CD8-positive, alpha-beta memory T cell (primary cell): ENCODE measurements at places on chromosomes 12 and 14. TPM values are rescaled to one million over a fixed set of nuclear protein-coding genes. Genes with fewer than 3 reads are reported as not detected.

The ZBTB1 gene
- total RNA-seq, result 48.2 TPM

The OVCH1 gene
- not detected for total RNA-seq

DNA sequence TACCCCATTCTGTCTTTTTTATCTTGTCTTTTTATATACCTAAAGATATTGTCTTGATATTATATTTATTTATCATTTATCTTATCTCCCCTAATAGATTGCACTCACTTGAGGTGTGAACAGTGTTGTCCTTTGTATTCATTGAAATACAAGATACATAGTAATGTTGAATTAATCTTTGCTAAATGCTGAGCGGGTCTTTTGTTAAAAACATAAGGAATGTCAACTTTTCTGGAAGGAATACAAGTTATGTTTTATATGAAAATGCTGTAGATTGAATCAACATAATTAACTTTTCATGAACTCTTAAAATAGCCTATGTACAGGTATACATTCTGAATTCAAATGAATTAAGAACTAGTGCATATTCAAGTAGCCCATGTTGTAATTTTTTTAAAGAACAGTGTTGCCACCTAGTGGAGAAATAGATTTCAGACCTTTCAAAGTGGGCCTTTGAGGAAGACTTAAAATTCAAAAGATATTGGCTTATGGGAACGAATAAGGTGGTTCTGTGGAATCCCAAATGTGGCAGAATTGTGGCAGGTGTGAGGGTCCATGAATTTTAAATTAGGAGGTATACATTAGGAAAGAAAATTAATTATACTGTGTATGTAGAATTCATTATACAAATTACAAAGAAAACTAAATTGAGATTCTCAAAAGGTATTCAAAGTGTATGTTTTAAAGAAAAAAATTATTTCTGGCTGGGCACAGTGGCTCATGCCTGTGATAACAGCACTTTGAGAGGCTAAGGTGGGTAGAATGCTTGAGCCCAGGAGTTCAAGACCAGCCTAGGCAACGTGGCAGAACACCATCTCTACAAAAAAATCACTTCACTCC lies 19.1 kb downstream of the BBOF1 start:
- DNase-seq, result no peak

DNA sequence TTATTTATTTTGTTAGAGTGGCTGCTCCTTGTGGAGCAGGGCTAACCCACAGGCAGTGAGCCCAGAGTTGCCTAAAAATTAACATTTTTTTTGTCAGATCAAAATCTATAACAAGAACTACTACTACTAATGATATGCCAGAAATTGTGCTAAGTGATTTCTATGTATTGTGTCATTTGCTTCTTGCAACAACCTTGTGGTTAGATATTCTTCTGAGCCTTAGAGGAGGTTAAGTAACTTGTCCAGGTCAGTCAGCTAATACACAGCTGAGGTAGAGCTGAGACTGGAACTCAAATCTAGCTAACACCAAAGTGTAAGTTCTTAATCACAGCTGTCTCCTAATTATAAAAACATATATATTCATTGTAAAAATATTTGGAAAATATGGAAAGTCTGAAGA lies 29.8 kb downstream of the CFL2 start:
- DNase-seq, result no peak

DNA sequence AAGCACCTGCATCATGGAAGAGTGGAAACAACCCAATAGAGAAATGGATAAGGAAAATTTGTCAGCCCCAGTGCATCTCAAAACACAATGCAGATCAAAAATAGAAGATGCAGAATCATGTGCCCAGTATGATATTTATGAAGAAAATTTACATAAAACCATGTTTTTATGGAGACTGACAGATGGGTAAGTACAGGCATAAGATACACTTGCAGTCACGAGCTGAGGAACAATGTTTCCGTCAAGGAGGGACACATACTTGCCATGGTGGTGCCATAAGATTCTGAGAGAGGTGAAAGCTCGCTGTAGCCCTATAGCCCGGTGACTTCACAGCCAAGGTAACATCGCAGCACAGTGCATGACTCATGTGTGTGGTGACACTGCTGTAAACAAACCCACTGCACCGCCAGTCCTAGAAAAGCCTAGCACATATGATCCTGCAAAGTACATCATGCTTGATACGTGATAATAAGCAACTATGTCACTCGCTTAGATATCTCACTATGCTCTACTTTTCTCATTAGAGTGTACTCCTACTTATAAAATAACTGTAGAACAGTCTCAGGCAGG lies 112.6 kb downstream of the RIMBP2 start:
- DNase-seq, result no peak
